Activated T-helper 2 cell treated with anti-CD3 and anti-CD28 coated beads, Interferon-gamma antibody, Interleukin-2, Interleukin-4, amounts not matched to agents 10 μg/mL and 5 μg/mL and 100 μg/mL, durations not matched to agents 14 hours and 24 hours and 36 hours (primary cell): ENCODE measurements at places on chromosomes 12 and 14. TPM values are rescaled to one million over a fixed set of nuclear protein-coding genes. Genes with fewer than 3 reads are reported as not detected.

DNA sequence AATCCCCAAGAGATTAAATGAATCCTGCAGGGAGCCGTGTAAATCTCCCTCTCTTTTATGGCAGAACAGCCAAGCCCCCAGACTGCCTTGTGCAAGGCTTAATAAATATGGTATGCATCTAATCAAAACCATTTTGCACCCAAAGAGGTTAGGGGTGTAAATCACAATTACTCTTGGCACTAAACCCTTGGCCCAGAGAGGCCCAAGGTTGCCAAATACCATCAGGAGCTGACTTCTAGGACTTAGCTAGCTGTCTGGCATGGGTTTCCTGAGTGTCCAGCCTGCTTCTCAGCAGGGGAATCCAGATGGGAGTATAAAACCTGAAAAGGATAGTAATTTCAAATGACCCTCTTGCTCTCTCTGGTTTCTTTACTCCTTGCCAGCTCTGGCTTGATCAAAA, 610.4 kb downstream of the MED13L start:
- no peak overlapping the region for H3K27ac ChIP-seq
- H3K27me3 ChIP-seq = no peaks in the 10 kb centered on the region
- H3K4me3 ChIP-seq = no peak overlapping the region

DNA sequence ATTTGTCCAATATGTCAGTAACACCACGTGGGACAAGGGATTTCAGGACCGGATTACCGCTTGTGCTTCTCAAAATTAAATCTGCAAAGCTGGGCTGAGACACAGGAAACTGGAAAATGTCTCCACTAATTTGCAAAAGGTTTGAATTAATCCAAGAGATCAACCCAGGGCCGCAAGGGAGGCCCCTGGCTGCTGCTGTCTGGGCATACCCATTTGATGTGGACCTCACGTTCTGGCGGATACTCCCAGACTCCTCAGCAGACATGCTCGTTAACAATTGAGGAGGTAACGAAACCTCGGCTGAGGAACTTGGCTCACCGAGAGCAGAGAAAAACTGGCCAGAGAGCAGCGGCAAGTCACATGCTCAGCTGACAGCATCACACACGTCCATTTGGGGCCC, 180.6 kb downstream of the SLC15A4 start:
- no peak for DNase-seq
- H3K27ac ChIP-seq = no peak overlapping the region
- no peaks in the 10 kb centered on the region for H3K36me3 ChIP-seq
- no peak overlapping the region for H3K4me3 ChIP-seq
- H3K27me3 ChIP-seq = no peaks in the 10 kb centered on the region

- H3K4me3 ChIP-seq = no peak overlapping the region
- H3K4me1 ChIP-seq = peaks cover 31% of the 10 kb centered on the region
- peaks cover 19% of the 10 kb centered on the region for H3K36me3 ChIP-seq
- no peak for DNase-seq
- H3K27me3 ChIP-seq = no peaks in the 10 kb centered on the region
Measured at GRCh38 chr12:69274861-69275260, 35.5 kb downstream of the CPSF6 start.

GRCh38 chr12:54452628-54453027, 20.8 kb downstream of the GTSF1 start:
- no peaks in the 10 kb centered on the region for H3K36me3 ChIP-seq
- H3K27ac ChIP-seq = no peak overlapping the region
- H3K4me1 ChIP-seq = no peaks in the 10 kb centered on the region

The LTBR gene
- total RNA-seq = 0.32 and 0.50 TPM in 2 replicates

The AVPR1A gene
- total RNA-seq = not detected in 2 replicates

The TSPAN11 gene
- total RNA-seq = not detected in 2 replicates
